Globus pallidus (tissue), 1 donor: ENCODE measurements at places on chromosomes 7 and 10.

GRCh38 chr10:13942035-13942434, 355.3 kb downstream of the PRPF18 start:
- DNase-seq = no peak

- no peak for DNase-seq
Observed at GRCh38 chr10:75319274-75319673, 82.3 kb downstream of the ZNF503 start.

- no peak for DNase-seq
Observed at GRCh38 chr7:78265486-78265885, 466.9 kb downstream of the PHTF2 start.

GRCh38 chr10:84298057-84298456, 30.3 kb upstream of the CCSER2 start:
- DNase-seq = peak; percentile 42

DNA sequence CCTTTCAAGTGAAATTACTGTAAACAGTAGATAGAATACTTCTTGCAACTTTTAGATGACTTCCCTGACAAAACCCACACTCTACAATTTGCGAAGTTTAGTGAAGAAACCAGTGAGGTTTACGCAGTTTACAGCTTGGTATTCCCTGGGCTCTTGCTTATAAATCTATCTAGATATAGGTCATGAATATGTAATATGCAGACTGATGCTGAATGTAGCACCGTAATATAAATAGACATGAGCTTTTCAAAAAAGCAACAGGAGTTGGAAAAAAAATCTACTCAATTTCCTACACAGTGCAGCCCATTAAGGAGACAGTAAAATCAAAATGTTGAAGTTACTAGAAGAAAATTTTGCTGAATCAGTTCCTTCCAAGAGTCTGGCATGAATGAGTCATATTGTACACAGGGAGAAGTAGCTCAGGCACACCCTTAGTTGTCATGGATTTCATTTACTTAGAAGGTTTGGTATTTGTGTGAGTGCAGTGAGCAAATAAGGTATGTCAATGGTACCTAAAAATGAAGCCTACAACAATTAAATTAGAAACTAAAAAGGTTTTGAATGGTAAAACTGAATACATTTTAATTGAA, 67.7 kb upstream of the NEUROD6 start:
- no peak for DNase-seq

GRCh38 chr7:112882511-112882910, 92.3 kb upstream of the TMEM168 start:
- no peak for DNase-seq

DNA sequence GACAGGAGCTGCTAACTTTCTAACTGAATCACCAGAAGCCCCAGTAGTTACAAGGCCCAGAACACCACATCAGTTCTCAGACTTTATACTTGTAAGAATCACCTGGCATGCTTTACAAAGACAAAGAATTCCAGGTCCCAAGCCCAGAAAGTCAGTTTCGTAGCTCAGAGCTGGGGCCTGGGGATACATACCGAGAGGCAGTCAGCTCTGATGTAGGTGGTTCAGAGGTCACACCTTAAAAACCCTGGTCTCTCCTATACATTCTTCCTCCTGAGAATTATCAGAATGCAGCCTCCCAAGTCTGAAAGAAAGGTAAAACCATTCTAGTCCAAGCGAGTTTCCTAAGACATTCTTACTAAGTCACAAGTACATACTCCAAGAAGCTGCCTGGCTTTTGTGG, 2.3 kb downstream of the GRB10 start:
- DNase-seq = no peak

- DNase-seq = peak; percentile 60
Observed at GRCh38 chr10:44478876-44479705, 94.2 kb upstream of the CXCL12 start.

DNA sequence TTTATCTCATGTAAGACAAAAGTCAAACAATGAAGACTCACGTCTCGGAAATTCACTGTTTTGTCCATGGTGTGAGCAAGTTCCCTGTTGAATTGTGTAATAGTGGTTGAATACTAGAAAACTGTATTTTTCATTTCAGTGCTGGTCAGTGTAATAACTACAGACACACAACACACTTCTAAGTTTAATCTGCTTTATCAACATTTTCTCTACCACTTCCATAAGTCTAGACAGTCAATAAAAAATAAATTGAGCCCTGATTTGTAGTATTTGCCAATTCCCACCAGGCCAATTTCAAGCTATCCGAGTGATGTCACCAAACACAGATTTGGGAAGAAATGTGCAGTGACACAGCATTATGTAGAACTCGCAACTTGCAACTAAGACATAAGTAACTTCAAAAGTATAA, 81.9 kb downstream of the GPR141 start:
- no peak for DNase-seq

DNA sequence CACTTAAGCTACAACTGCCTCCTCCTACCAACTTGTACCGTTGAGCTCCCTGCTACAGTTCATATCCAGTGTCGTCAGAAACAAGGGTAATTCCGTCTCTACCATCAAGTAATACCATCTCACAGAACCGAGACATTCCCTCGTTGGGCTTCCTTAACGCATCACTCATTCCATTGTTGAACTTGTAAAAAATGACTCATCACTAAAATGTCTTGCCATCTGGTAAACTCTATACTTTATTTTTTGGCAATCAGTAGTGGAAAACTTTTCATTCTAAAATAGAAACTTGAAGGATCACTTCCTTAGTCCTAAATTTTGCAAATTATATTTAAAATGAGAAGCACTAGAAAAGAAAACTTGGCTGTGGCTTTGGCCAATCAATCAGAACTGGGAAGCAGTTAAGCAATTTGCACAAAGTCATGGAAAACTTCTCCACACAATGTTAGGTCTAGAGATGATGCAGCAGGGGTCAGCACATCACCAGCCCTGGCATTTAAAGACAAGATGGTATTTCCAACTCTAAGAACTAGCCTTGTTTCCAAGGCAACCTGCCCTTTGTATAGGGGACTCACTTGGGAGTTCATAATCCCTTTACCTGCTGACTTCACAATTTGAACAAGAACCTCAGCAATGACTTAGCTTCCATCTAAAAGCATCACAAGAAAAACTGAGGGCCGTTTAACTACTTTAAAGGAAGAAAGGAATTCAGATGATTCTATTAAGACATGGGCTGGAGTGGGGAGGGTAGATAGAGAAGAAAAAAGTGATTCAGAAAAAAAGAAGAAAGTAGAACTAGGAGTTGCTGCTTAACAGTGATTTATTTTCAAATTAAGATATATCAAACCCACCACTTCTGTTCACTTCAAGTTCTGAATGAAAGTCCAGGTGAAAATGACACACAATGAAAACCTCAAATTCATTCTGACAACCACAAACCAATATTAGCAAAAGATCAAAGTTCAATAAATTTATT, 288.1 kb downstream of the PARD3 start:
- DNase-seq = no peak

- no peak for DNase-seq
Observed at GRCh38 chr10:73768881-73769280, 13.0 kb upstream of the CHCHD1 start.

DNA sequence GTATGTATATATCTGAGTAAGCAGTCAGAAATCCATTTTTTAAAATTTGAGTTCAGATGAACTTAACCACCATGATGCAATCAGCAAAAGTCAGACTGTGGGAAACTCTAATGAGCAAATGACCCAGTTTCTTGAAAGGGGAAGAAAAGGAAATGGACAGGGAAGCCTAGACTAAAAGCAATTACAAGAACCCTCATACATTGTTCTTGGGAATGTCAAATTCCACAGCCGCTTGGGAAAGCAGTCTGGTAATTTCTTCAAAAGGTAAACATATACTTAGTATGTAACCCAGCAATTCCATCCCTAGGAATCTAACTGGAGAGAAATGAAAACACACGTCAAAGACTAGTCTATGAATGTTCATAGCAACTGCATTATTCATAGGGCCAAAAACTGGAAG, 16.4 kb upstream of the FOXK1 start:
- DNase-seq = no peak

DNA sequence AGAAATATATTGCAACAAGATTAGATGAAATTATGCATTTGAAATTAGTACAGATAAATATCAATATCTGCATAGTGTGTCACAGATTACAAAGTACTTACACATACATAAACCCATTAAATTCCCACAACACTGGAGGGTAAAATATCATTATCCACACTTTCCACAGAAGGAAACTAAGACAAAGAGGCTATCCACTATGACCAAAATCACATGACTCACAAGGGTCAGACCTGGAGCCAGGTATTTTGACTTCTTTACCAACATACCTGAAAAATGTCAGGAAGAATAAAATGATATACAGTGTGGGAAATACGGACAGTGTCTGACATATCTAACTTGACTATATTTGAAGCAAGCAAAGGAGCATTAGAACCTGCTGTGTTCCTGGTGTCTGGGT, 34.1 kb downstream of the HYCC1 start:
- no peak for DNase-seq

- no peak for DNase-seq
Observed at GRCh38 chr7:22487978-22488642, 11.9 kb downstream of the STEAP1B start.

- no peak for DNase-seq
Observed at GRCh38 chr7:69683002-69683401, 84.7 kb downstream of the AUTS2 start.

GRCh38 chr10:133013463-133013862, 71.1 kb upstream of the CFAP46 start:
- DNase-seq = peak; percentile 10

DNA sequence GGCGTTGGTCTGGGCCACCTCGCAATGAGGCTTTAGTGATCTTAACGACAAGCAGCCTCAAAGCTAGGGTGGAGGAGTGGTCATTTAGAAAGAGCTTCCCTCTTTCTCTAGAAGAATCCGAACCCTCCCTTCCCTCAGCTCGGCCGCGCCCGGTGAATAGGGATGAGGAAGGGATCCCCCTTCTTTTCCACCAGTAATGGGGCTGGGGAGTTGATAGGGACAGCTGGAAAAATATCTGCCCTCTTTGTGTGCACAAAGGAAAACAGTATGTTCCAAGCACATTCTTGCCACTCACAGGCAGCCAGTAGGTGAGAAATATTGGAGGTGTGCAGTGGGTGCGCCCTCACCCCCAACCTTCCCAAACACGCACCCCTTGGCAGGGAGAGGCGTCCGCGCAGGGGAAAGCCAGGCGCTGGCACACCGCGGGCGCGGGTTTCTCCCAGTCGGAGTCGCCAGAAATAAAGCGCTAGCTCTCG, 6.5 kb downstream of the DLX5 start:
- no peak for DNase-seq

DNA sequence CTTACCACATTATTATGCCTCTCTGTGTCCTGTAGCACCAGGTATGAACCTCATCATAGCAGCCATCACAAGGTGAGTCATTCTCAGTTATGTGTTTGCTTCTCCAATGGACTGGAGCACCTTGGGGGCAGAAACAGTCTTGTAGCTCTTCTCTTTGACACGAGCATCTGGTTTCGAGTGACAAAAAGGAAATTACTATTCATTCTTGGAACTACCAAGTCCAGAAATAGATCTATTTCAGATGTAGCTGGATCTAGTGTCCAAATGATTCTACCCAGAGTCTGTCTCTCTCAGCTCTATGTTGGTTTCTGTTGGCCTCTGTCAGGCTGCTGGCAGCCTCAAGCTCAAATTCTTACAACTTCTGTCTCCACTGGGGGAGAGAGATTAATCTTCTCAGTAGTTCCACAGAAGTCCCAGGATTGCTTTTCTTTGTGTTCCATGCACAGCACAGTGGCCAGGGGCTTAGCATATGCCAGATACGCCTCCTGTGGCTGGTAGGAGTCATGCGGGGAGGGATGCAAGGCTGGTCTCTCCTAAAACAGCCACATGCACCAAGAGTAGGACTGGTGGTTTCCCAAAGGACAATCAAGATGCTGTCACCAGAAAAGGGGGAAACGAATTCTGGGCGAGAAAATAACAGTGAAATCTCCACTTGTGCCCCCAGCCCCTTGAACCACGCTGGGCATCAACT, 37.2 kb upstream of the PAPSS2 start:
- no peak for DNase-seq

- no peak for DNase-seq
Observed at GRCh38 chr10:19003341-19003740, 45.3 kb upstream of the MALRD1 start.

DNA sequence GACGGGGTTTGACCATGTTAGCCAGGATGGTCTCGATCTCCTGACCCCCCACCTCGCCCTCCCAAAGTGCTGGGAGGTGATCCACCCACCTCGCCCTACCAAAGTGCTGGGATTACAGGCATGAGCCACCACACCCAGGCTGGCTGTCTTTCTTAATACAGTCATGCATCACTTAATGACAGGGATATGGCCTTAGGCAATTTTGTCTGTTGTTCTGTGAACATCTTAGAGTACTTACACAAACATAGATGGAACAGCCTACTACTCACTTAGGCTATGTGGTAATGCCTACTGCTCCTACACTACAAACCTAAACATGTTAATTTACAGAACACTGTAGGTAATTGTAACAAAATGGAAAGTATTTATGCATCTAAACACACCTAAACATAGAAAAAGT, 106.6 kb upstream of the KCNMA1 start:
- DNase-seq = no peak

- DNase-seq = no peak
Observed at GRCh38 chr7:97017192-97018125, 7.2 kb downstream of the DLX5 start.

- DNase-seq = no peak
Observed at GRCh38 chr10:97762816-97763215, 9.0 kb downstream of the SFRP5 start.

GRCh38 chr10:29427667-29428066, 138.8 kb downstream of the LYZL1 start:
- DNase-seq = no peak

- DNase-seq = no peak
Observed at GRCh38 chr10:80518807-80519360, 18.8 kb upstream of the SH2D4B start.

- DNase-seq = no peak
Observed at GRCh38 chr7:132680590-132680989, 104.3 kb upstream of the PLXNA4 start.

DNA sequence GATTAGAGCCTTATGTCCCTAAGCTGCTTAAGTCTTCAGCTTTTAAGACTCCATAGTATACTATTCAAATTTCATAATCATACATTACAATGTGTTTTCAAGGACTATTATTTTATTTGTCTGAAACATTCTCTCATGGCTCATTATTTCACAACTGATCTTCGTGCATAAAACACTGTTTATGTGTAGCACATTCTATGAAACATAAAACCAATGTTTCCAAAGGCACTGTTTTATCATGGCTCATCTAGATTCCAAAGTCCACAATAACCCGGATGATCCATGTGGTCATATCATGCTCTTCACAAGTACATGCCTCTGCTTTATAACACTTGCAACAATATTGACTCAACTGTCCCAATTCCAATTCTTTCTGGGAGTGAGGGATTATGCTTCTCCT, 806.1 kb downstream of the TNS3 start:
- no peak for DNase-seq

DNA sequence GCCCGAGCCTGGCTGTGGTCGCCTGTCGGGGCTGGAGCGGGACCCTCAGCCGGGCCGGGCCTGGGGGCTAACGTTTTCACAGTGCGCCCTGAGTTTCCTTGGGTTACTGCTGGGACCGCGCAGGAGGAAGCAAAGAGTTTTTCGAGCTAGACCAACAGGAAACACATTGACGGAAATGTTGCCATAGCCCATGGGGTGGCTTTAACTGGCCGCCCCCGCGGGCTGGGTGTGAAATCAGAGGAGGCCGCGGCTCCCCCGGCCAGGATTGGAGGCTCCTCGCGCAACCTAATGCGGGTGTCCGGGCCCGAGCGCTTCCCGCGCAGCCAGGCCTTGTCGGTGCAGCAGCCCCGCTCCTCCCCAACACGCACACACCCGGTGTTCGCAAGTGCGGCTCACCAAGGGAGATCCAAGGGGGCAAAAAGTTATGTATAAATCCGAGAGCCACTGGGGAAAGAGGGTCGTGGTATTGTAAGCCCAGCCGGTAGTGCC, 1.9 kb downstream of the HHEX start:
- peak; percentile 61 for DNase-seq

- DNase-seq = no peak
Observed at GRCh38 chr7:92025260-92025659, 84.6 kb downstream of the AKAP9 start.
